Inflammatory macrophage treated with lipopolysaccharide for 1 hour (primary cell): ENCODE measurements at places on chromosomes 16 and 17.
A peak's percentile ranks its signal among the peaks of the same experiment; 100 is the strongest.

GRCh38 chr17:50209472-50210239 lies 8.2 kb upstream of the COL1A1 start:
- peak; percentile 28 for DNase-seq

- DNase-seq: no peak
Observed at GRCh38 chr17:68704871-68705713, 103.9 kb upstream of the FAM20A start.

DNA sequence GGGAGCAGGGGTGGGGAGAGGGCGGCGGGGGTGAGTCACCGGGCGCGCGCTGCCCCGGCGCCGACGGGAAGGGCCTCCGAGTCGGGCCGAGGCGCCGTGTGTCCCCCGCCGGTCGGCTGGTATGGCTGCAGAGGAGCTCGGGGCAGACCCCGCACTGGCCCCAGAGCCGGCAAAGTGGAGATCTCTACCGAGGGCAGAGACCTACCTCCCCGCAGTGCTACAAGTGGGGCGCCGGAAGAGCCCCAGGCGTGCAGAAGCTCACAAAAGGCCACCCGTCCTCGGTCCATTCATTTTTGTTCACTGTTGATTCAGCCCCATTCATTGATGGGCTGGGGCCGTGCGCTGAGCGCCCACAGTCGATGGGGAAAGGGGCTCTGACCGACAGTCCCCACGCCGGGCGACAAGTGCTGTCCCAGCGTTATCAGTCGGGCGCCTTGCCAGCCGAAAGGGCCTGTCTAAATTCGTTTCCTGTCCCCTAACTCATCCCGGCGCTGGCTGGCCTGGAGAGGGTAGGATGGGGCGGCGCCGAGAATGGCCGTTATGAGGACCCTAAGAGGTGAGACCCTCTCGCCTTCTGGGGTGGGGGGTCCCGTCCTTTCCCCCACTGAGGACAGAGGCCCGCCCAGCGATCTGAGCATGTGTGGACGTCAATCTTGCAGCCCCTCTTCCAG lies 709 bp upstream of the ENO3 start:
- no peak for DNase-seq

- DNase-seq: no peak
Observed at GRCh38 chr16:3101841-3102470, 2.9 kb upstream of the ZSCAN10 start.

GRCh38 chr17:29628644-29629043 lies 5.9 kb upstream of the CORO6 start:
- no peak for DNase-seq

GRCh38 chr16:65510850-65511249 lies 389.0 kb upstream of the CDH11 start:
- no peak for DNase-seq
